ENCODE measurements at places on chromosomes 4 and X.
A peak's percentile ranks its signal among the peaks of the same experiment; 100 is the strongest.

DNA sequence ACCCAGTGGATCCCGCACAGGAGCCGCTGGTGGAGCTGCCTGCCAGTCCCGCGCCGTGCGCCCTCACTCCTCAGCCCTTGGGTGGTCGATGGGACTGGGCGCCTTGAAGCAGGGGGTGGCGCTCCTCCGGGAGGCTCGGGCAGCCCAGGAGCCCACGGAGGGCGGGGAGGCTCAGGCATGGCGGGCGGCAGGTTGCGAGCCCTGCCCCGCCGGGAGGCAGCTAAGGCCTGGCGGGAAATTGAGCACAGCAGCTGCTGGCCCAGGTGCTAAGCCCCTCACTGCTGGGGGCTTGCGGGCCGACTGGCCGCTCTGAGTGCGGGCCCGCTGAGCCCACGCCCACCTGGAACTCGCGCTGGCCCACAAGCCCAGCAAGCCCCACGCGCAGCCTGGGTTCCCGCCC lies 127.1 kb upstream of the TMEM164 start:
- DNase-seq, result no peak

GRCh38 chr4:180449395-180449956 lies 1793.7 kb upstream of the TENM3 start:
- DNase-seq, result peak; percentile 79

GRCh38 chr4:133802359-133803140 lies 399.0 kb downstream of the PABPC4L start:
- DNase-seq, result no peak

DNA sequence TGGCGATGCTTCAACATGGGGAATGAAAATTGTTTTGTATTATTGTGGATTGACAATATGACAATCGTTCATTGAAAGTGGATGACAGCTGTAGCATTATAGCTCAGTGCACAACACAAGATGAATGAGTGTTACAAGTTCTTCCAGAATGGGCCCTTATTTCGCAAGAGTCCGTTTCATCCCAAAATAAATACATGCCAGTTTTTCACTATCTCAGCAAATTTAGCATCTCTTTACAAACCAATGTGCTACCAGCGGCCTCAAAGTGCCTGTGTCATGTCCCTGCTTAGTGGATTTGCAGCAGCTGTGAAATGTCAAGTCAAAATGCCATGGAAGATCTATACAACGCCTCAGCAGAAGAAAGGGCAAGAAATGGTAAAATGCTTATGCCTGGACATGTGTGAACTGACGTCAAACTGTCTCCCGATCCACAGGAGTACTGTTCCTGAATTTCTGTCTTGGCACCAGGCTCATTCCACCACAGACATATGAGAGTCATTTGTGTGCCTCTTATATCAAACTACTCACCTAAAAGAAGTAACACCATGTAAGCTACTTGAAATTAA lies 109.6 kb downstream of the MAML3 start:
- DNase-seq, result no peak

- no peak for DNase-seq
These were observed 2.1 kb downstream of the HHIP start for GRCh38 chr4:144648042-144648441.

- no peak for DNase-seq
These were observed 33.0 kb downstream of the TSPAN5 start for GRCh38 chr4:98625399-98625798.

DNA sequence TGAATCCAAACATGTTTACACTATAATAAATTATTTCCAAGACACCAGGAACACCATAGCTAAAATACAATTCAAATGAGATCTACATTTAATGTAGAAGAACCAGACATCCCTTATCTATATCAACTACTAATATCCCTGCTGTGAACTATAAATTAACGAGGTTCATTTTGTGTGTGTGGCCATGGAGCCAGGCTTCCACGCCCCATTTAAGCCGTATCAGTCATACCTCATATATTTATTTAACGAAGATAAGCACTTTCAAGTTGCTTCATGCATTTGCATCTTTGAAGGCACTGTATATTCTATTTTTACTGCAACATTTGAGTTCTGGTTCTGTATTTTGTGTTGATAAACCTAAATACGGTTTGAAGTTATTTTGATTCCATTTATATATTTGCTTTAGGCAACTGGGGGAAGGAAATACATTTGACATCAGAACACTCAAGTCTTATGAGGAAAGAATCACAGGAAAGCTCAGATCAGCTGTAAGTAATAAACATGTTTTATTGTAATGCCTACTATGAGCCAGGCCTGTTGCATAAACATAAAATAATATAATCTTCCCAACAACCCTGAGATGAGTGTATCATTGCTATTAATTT lies 45.1 kb upstream of the WDR17 start:
- DNase-seq, result no peak

- no peak for DNase-seq
These were observed 291.7 kb upstream of the GATB start for GRCh38 chr4:152052451-152053057.

DNA sequence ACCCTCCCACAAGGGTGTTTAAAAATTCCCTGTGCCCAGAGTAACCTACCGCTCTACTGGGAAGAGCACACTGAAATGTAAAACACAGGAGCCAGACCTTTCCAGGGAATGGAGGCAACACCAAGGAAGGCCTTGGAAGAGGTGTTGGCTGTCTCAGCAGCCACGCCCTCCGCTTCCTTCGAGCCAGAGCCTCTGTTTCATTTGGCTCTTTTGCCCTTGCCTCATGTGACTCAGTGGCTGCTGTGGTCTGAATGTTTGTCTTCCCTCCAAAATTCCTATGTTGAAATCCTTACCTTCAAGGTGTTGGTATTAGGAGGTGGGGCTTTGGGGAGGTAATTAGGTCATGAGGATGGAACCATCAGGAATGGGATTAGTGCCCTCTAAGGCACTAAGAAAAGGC lies 11.3 kb downstream of the SCD5 start:
- no peak for DNase-seq

DNA sequence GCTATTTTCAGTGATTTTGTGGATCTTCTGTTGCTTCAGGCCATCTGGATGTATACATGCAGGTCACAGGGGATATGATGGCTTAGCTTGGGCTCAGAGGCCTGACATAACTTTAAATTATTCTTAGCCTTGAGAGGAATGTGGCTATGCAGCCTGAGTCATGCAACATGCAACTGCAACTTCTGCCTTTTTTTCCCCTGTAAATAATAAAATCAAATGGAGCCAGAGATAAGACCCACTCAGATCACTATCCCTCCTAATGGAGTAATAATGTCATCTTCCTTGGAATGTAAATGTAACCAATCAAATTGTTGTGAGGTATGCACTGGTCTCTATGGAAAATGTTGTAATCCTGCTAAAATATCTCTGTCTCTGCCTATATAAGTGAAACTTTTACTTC lies 54.9 kb downstream of the MAGEB17 start:
- DNase-seq, result no peak

GRCh38 chrX:12240491-12240890 lies 102.2 kb downstream of the FRMPD4 start:
- peak; percentile 34 for DNase-seq

- no peak for DNase-seq
These were observed 192.0 kb downstream of the SMIM20 start for GRCh38 chr4:26105815-26106699.

GRCh38 chr4:37383579-37384229 lies 139.2 kb downstream of the NWD2 start:
- peak; percentile 7 for DNase-seq

DNA sequence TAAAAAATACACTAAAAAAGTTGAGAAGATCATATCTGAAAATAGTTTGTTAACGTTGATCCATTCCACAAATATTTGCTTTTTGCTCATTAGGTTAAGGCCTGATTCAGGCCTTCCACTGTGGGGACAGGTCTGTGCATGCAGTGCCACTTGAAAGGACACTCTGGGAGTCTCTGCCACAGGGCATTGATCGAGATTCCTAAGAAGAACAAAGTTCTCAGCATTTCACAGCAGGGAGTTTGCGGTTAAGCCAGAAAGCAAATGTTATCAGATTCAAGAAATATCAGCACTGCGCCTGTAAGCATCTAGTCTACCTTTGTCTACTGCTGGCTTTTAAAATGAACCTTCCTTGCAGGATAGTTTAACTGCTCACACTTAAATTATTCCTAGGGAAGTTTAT lies 62.2 kb upstream of the TNIP3 start:
- DNase-seq, result no peak

- no peak for DNase-seq
These were observed 424 bp upstream of the ZNF330 start for GRCh38 chr4:141220271-141220670.

GRCh38 chr4:141158219-141158618 lies 24.9 kb upstream of the RNF150 start:
- peak; percentile 27 for DNase-seq

GRCh38 chrX:44232081-44232480 lies 111.4 kb downstream of the EFHC2 start:
- DNase-seq, result no peak

DNA sequence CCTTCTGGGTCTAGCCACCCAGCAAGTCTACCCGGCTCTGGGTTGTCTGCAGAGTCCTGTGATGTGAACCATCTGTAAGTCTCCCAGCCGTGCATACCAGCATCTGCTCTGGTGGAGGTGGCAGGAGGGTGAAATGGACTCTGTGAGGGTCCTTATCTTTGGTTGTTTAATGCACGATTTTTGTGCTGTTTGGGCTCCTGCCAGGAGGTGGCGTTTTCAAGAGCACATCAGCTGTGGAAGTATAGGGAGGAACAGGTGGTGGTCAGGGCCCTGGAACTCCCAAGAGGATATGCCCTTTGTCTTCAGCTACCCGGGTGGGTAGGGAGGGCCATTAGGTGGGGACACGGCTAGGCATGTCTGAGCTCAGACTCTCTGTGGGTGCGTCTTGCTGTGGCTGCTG lies 66.5 kb upstream of the ZFP42 start:
- no peak for DNase-seq

DNA sequence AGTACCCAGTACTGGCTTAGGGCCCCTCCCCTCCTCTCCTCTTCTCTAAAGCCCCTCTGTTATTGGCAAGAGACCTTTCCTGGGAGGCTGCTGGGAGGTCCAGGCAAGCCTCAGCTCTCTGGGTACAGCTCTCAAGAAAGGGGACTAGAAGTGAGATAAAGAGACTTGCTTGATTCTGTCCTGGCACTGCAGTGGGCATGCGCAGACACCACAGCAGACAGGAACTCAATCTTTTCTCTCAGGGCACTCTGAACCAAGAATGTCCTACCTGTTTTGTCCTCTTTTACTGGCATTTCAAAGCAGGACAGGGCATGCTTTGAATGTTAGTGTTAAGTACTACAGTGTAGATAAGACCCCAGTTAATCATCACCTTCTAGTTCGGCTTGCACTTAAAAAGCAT lies 74.9 kb downstream of the NYX start:
- no peak for DNase-seq

- no peak for DNase-seq
These were observed 580.4 kb upstream of the ADGRL3 start for GRCh38 chr4:60619531-60620305.

DNA sequence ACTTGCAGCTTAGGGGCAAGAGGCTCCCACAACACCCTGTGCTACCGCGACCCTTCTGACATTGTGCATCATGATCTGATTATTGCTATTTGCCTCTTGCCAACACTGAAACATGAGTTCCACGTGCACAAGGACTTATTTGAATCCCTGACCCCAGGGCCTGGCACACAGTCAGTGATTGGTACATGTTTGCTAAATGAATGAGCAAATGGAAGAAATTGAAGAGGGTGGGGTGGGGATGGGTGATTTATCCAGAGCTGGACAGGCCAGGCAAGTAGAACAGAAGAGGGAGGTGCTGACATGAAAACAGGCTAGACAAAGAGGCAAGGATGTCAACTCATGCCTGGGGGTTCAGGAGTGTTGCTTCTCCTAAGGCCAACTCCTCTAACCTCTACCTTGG lies 24.9 kb upstream of the RPL39 start:
- no peak for DNase-seq

DNA sequence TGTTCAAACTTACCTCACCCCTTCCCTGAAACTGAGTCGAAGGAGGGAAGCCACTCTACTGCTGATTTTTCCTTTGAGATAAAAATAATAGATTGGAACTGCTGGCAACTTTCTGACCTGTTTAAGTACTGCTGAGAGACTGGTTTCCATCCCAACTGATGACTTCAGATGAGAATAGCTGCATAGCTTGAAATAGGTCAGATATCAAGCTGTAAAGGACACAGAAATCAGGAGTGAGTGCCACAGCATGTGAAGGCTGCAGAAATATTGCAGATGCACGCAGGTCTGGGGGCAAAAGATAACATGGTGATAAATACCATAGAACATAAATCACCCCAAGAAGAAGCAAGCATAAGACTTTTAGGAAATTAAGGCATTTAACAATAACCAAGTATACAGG lies 923.2 kb downstream of the SH3BGRL start:
- no peak for DNase-seq

DNA sequence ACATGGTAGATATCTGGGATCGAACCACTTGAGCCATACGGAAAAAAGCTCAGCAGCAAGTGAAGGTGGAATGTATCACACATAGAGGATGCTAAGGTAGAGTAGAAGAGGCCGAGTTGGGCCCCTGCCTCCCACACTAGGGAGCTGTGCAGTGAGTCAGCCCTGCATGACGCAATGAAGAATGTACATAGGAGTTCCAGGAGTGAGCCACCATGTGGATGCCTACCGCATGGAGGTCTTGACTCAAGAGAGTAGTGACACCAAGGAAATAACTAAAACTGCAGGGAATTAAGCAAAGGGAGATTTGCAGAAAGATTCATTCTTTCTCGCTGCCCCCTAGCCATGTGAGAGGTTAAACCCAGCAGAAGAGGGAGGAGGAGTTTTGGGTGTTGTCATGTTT lies 389.6 kb upstream of the IGFBP7 start:
- no peak for DNase-seq

GRCh38 chrX:140724736-140725135 lies 15.2 kb downstream of the LINC00632 start:
- no peak for DNase-seq

GRCh38 chr4:113708250-113708649 lies 53.3 kb downstream of the CAMK2D start:
- DNase-seq, result peak; percentile 30

Data from NCI-H1092 treated with DMSO at 0.1 percent for 48 hours (cell line).